ENCODE measurements at places on chromosomes 2 and 18. TPM values are rescaled to one million over a fixed set of nuclear protein-coding genes. Genes with fewer than 3 reads are reported as not detected.

EVX2 gene
- under 0.01 TPM for total RNA-seq

ZAP70 gene
- total RNA-seq, result under 0.01 TPM

EN1 gene
- 0.29 TPM for total RNA-seq

DSG3 gene
- total RNA-seq, result 1.4 TPM

TMEM37 gene
- total RNA-seq, result 1.1 TPM

GKN2 gene
- not detected for total RNA-seq

DNA sequence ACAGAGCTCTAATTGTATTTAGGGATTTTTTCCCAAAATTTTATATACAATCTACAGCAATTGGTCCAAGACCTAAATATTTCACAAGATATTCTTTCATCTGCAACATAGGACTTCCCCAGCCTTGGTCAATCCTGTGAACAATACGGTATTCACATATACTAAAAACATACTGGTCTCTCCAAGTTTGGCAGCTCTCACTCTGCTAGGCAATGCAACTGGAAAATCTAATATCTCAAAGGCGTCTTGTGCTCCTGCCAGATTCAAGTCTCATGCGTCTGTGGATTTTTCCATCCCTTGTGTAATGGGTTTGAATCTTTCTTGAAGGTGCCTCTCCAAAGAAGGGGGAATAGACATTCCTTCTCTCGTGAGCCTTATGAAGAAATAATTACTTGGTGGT lies 27.4 kb upstream of the MBOAT2 start:
- no peak for DNase-seq
- H3K27ac ChIP-seq, result no peak overlapping the region
- peaks cover 15% of the 10 kb centered on the region for H3K4me1 ChIP-seq

- H3K27ac ChIP-seq, result peak overlapping the region; percentile 98
- no peaks in the 10 kb centered on the region for H3K27me3 ChIP-seq
- H3K36me3 ChIP-seq, result peaks cover 22% of the 10 kb centered on the region
- H3K4me1 ChIP-seq, result peaks cover 71% of the 10 kb centered on the region
- peak; percentile 66 for DNase-seq
Measured at GRCh38 chr2:205706769-205707381, 24.6 kb downstream of the NRP2 start.
